Lung microvascular endothelial cell (primary cell): ENCODE measurements at places on chromosomes 6 and 20. TPM values are rescaled to one million over a fixed set of nuclear protein-coding genes. Genes with fewer than 3 reads are reported as not detected.

Gene RIMS1
- 25.7 and 51.8 TPM in 2 replicates for total RNA-seq

DNA sequence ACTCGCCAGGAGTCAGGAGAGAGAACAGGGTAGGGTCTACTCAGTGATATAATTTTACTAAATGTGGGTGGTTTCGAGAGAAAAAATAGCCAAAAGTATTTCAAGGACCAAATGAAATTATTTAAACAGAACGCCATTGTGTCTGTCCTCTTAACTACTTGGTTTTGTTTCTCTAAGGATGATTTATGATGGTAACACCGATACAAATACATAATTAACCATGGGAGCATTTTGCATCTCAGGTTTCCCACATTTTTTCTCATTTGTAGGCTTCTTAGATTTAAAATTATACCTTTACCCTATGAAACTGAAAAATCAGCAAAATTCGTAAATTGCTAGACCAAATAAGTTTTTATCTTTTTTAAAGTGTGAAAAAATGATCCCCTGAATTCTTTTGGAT is 188.2 kb downstream of the ZFP64 start:
- no peak for DNase-seq

GRCh38 chr6:105851113-105851580 is 235.0 kb upstream of the PRDM1 start:
- DNase-seq: no peak

Gene PKHD1
- not detected in 2 replicates for total RNA-seq

Gene RNF144B
- total RNA-seq: 10.3 and 32.0 TPM in 2 replicates
